Motor neuron (in vitro differentiated cells): ENCODE measurements at places on chromosomes 12 and 14. TPM values are rescaled to one million over a fixed set of nuclear protein-coding genes. Genes with fewer than 3 reads are reported as not detected.

DNA sequence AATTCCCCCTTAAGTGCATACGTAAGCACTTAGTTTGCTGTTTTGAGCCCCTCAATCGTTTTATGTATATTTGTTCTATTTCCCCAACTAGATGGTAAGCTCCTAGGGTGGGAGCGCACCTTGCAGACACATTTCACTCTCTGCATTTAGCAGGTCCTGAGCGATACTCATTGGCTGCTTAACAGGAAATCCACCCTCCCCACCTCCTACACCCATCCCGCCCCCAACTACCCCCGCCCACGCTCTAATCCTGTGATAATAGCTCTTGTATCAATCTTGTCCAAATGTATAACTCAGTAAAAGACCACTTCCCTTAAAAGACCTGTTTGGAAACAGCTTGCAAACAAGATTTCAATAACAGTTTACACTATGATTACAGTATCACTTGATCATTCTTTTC, 8.1 kb downstream of the LPAR5 start:
- ATAC-seq = no peak

DNA sequence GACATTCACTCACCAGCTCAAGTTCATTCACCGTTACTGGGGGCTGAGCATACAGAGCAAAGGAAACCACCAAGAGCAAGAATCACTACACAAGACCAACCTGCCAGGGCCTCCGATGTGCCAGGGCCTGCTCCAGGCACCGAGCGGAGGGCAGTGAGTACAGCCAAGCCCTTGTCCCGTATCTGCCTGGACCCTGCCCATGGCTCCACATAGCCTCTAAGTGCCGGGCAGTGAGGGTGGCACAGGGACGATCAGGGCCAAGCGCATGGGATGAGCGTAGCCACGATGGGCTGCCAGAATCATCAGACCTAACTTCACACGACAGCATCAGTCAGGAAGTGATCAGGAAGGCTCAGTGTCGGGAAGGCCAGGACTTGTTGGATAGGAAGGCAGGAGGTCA, 199.6 kb downstream of the BCL11B start:
- ATAC-seq = no peak

DNA sequence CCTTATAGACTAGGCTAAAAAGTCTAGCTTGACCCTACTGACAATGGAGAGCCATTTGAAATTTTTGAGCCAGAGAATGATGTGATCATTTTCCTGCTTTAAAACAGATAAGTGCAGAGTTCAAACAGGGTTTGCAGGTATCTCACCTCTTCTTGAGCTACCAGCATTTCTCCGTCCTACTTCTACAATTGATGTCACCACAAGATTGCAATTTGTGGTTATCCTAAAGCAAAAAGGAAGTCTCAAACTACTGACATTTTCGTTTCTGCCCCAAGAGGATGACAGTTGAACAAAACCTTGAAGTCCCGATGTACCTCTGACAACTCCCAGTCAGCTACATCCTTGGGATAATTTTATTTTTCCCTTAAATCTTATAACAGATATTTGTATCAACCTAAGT, 86.7 kb downstream of the PTGER2 start:
- ATAC-seq = no peak

- no peak for ATAC-seq
Observed at GRCh38 chr12:11497995-11498394, 102.6 kb upstream of the PRB2 start.

- no peak for ATAC-seq
Observed at GRCh38 chr14:93040982-93041381, 74.7 kb downstream of the ITPK1 start.

- ATAC-seq = no peak
Observed at GRCh38 chr12:85191-85666, 18.7 kb downstream of the IQSEC3 start.

The KRT82 gene
- 0.19 TPM in 1 of 2 replicates, not detected in the other for total RNA-seq

DNA sequence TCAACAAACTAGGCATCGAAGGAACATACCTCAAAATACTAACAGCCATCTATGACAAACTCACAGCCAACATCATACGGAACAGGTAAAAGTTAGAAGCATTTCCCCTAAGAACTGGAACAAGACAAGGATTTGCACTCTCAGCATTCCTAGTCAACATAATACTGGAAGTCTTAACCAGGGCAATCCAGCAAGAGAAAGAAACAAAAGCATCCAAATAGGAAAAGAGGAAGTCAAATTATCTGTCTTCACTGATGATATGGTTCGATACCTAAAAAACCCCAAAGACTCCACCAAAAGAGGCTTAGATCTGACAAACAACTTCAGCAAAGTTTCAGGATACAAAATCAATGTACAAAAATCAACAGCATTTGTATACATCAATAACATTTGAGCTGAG, 32.5 kb downstream of the CCDC38 start:
- no peak for ATAC-seq

GRCh38 chr12:120457133-120457532, 10.9 kb downstream of the GATC start:
- ATAC-seq = no peak
